Glomerular endothelial cell (primary cell): ENCODE measurements at places on chromosomes 4 and X. TPM values are rescaled to one million over a fixed set of nuclear protein-coding genes. Genes with fewer than 3 reads are reported as not detected.

Gene HMX1
- total RNA-seq: not detected in 2 replicates

Gene BMP3
- total RNA-seq: not detected in 2 replicates

Gene SHROOM4
- total RNA-seq: 39.6 and 48.9 TPM in 2 replicates

Gene IL3RA
- total RNA-seq: 31.6 and 77.7 TPM in 2 replicates

Gene TMPRSS11F
- total RNA-seq: not detected in 2 replicates

Gene RPA4
- 0.87 and 2.3 TPM in 2 replicates for total RNA-seq

Gene STAP1
- total RNA-seq: not detected in 2 replicates

Gene TMEM128
- 11.1 and 22.5 TPM in 2 replicates for total RNA-seq

Gene FANCB
- total RNA-seq: 1.5 TPM in 2 replicates

Gene MTMR8
- 0.10 and 0.82 TPM in 2 replicates for total RNA-seq

Gene MAGEA1
- not detected in 2 replicates for total RNA-seq

Gene AGTR2
- total RNA-seq: not detected in 2 replicates

Gene TEX13B
- 0.47 TPM in 1 of 2 replicates, not detected in the other for total RNA-seq

Gene SSX3
- not detected in 2 replicates for total RNA-seq

Gene CSN3
- total RNA-seq: not detected in 2 replicates

Gene LRAT
- 0.34 TPM in 1 of 2 replicates, not detected in the other for total RNA-seq

Gene FOXR2
- not detected in 2 replicates for total RNA-seq

Gene SLC7A11
- total RNA-seq: 28.0 and 36.9 TPM in 2 replicates

DNA sequence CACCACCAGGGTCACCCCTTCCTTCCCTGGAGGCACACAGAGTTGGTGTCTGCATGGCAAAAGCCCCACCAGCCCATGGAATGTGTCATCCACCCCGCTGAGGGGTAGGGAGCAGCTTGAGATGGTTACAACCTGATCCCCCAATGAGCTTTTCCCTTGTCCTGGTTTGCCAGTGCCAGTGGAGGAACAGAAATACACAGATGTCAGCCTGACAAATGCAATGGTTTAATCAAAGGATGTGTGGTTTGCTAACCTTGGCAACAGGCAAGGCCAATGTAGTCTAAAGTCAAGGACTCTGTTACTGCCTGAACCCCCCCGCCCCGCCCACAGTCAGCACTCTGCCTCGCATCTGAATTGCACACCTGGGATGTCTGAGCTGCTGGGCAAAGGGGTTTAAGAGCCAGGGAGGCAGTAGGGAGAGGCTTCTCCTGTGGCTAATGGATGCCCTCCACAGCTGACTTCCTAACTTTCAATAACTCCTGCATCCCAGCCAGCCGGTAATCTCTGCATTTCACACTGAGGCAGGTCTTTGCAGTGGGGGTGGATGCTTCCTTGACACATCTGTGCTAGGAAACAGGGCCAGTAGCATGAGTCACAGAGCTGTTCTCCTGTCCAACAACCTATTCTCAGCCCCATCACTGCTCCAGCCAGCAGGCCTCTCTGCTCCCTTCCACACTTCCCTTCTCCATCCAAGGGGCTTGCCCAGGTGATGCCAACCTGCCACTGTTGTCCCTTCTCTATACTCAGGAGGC, 137.5 kb downstream of the AMMECR1 start:
- no peak for DNase-seq

- DNase-seq: no peak
Measured at GRCh38 chrX:11244636-11245035, 48.6 kb upstream of the AMELX start.

- DNase-seq: no peak
Measured at GRCh38 chrX:136170139-136170800, 22.9 kb downstream of the FHL1 start.

DNA sequence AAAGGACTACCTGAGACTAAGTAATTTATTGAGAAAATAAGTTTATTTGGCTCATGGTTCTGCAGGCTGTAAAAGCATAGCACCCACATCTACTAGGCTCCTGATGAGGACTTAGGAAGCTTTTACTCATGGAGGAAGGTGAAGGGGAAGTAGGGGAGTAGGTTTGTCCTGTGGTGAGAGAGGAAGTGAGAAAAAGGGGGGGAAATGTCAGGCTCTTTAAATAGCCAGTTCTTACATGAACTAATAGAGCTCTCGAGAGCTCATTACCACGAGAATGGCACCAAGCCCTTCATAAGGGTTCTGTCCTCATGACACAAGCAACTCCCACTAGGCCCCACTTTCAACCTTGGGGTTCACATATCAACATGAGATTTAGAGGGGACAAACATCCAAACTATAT, 125.5 kb upstream of the NRK start:
- no peak for DNase-seq

GRCh38 chr4:173934933-173935620, 348.4 kb downstream of the FBXO8 start:
- no peak for DNase-seq

DNA sequence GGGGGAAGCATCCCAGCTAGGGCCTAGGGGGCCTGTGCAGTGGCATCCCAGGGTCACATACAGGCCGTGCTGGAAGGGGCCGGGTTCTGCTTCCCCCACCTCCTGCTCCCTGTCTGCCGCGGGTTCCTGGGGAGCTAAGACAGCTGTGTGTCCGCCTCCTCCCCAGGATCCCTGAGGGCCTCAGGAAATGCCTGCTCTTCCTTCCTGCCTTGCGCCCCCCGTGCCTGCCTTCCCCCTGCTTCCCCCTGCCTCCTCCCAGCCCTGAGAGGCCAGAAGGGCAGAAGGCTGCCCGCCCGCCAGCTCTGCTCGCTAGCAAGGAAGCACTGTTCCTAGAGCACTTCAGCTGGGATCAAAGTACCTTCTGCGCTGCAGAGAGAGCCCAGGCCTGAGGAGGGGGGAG, 2.9 kb upstream of the BGN start:
- no peak for DNase-seq

DNA sequence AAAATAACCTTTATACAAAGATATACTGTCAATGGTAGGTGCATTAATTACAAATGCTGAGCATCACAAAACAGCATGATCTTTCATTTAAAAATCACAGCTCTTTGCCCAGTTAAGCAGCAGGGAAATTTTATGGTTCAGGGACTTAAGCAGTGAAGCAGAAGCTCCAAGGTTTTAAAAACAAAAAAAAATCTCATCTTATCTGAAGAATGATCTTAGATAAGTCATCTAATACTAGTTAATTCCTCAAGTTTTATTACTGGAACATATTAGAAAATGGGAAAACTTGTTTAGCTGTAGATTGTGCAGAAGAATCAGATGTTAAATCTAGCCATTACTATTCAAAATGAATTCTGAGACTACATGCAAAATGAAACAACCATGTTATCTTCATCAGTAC, 289.9 kb downstream of the GASK1B start:
- DNase-seq: no peak

DNA sequence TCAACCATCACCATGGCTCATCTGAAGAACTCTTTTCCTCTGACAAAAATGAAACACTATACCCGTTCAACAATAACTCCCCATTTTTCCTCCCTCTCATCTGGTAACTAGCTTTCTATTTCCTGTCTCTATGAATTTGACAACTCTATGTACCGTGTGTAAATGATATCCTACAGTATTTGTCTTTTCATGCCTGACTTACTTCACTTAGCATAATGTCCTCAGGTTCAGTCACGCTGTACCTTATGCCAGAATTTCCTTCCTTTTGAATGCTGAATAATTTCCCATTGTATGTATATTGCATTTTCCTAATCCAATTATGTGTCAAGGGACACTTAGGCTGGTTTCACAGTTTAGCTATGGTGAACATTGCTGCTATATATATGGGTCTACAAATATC, 18.2 kb downstream of the MAGEA9 start:
- DNase-seq: no peak

DNA sequence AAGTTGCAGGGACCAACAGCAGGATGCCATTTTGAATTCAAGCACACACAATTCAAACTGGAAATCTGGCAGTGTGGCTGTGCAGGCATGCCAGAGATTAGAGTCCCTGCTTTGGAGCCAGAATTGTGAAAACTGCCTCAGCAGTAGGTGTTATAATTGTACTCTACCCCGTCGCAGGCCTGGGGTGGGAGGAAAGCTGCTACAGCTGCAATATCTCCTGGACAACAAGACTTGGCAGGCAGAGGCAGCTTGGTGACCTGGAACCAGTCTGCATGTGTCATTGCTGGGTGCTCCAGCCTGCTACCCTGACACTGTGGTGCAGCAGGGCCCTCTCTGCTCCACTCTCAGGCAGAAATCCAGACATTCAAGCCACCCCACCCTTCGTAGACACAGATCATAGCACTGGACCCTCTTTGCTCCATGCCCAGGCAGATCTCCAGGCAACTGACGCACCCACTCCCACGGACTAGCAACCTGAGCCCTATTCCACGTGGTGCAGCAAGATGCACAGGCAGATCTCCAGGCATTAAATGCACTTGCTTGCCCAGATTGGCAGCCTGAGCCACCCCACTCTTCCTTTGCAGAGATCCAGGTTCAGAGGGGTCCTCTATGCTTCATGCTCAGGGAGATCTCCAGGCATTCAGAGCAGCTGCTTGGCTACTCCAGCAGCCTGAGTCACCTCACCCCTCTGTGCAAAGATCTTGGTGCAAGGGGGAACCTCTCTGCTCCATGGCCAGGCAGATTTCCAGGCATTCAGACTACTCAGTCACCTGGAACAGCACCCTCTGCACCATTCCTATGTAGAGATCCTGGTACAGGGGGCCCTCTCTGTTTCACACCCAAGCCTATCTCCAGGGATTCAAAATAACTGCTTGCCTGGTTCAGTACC, 140.5 kb downstream of the LRBA start:
- DNase-seq: no peak

GRCh38 chr4:86014599-86014998, 345.3 kb downstream of the MAPK10 start:
- DNase-seq: no peak

DNA sequence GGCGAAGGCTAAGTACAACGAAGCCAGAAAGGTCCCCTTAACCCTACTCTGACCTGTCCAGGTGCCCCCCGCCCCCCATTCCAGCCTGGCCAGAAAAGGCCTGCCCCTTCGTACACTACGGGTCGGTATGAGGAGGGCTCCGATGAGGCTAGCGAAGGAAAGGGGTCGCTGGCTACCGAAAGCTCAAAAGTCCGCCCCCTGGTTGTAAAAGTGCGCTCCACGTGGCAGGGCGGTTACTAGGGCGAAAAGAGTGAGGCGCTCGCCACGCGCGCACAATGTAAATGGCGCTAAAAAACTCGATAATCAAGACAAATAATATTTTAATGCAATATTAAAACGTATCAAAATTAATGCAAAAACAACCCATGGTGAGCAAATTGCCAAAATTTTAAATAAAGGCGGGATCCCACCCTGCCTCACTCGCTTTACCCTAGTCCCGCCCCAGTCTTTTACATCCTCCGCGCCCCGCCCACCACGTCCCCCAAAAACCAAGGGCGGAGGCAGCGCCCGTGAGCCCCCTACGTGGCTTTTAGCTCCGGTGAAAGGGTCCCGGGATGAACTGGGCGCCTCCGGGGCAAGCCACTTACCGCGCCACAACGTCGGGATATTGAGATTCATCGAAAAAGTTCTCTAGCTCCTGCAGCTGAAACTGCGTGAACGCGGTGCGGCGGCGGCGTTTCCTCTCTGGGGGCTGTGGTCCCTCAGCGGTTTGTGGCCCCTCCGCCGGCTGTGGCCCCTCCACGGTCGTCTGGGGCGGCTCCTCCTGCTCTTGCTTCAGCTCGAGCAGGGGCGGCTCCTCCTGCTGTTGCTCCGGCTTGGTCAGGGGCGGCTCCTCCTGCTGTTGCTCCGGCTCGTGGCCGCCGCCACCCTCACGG, 929 bp downstream of the ESX1 start:
- DNase-seq: no peak

GRCh38 chr4:16123356-16124084, 39.7 kb upstream of the PROM1 start:
- DNase-seq: no peak

- DNase-seq: no peak
Measured at GRCh38 chrX:105331244-105331643, 110.8 kb upstream of the TEX13A start.

- DNase-seq: no peak
Measured at GRCh38 chrX:110442635-110443034, 84.0 kb downstream of the RTL9 start.

- DNase-seq: no peak
Measured at GRCh38 chrX:54808109-54808604, 612 bp downstream of the MAGED2 start.

GRCh38 chrX:74781507-74782034, 143.7 kb downstream of the NEXMIF start:
- DNase-seq: no peak

DNA sequence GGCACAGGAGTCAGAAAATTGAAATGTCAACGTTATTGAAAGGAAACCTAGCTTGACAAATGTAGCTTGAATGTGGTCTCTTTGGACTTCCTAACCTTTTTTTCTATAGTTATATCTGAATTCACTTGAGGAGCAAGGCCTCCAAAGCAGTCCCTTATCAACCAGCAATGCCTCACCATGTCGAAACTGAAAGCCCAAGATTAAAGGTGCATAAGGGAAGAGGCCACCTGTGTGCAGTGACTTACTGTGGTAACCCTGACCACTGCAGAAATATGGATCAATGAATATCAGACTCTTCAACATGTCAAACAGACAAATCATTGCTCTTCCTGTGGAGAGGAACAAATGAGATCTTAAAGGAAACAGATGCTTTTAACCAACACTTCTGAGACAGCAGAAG, 95.0 kb upstream of the GIMD1 start:
- no peak for DNase-seq

- DNase-seq: no peak
Measured at GRCh38 chrX:123854329-123854728, 5.5 kb upstream of the XIAP start.

DNA sequence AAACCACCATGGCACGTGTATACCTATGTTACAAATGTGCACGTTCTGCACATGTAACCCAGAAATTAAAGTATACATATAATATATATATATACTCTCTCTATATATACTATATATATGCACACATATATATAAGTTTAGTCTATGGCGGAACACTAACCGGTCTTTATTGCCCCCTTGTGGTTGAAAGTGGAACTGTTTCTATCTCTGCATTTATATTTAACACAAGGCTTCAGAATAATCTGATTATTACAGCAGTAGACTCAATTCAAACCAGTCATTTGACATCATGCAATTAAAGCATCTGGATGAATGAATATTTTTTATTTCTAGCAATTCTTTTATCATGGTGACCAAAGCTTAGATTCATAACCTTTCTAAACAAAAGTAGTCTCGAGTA, 14.6 kb downstream of the RAB9B start:
- peak; percentile 31 for DNase-seq

DNA sequence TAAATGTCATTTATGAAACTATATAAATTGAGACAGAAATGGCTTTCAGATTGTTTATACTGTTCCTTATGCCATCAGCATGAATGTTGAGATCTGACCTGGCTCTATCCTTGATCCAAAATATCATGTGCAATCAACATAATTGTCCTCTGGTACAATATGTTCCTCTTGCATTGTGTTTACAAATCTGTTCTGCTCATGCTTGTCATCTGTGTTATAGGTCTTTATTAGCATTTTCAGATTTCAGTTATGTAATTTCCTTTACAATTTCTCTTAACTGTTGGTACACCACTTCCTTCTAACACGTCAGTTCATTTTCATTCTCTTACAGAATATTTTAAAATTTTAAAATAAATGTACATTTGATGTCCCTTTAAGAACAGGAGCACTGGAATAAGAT, 1.6 kb downstream of the HPGD start:
- DNase-seq: no peak
